CD4-positive, alpha-beta T cell treated with Interleukin-10 for 1 hour (primary cell): ENCODE measurements at places on chromosomes 1 and 21.

DNA sequence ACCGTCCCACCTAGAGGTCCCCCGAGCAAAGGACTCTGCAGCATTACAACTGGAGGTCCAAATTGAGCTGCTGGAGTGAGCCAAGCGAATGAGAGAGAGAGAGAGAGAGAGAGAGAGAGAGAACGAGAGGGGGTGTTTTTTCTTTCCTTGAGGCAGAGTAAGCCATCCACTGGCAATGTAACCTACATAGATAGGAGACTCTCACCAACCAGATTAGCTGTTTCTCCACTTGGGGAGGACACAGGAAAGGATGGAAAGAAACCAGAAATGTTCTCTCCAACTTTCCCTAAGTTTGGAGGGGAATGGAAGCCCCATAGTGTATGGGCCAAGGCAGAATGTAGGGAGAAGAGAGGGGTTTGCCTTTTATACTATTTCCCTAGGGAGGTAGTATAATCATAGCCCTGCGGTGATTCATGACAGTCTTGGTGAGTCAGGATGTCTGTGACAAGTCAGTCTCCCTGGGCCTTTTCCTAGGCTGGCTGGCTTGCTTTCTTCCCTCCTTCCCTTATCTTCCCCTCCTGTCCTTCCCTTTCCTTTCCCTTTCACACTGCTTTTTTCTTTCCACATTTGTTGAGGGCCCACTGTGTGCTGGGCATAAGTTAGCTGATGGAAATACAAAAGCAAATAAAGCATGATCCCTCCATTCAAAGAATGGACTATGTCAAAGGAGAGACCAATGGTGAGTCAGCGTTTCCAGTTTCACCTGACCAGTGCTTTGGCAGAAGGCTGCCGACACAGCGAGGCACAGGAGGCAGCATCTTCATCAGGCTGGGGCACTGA is 7.1 kb downstream of the FNDC7 start:
- no peak for DNase-seq

DNA sequence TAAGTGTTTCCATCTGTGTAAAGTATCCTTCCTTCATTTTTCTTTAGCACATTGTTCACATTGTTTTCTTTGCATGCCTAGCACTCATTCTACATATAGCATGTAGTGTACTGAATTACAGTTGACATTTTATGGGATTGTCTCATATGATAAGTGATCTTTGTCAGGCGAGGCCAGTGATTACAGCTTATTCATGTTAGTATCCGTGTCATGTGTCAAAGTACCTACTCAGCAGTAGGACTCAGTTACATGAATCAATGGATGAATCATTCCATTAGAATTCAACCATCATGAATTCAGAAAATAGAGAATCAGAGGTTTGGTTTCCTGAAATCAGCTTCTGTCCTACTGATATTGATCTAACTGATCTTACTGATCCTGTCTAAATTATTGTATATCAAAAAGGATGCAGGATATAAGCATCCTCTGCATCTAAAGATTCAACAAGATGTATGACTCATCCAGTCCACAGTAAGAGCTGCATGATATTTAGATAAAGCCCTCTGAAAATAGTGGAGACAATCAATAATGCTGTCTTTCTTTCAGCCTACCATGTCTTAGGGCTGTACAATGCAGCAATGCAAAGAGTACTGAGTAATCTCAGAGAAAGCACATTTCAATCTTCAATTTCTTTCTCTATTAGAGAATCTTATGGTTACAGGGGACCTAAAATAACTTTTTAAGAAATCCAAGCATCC is 20.7 kb upstream of the HRNR start:
- DNase-seq: no peak

DNA sequence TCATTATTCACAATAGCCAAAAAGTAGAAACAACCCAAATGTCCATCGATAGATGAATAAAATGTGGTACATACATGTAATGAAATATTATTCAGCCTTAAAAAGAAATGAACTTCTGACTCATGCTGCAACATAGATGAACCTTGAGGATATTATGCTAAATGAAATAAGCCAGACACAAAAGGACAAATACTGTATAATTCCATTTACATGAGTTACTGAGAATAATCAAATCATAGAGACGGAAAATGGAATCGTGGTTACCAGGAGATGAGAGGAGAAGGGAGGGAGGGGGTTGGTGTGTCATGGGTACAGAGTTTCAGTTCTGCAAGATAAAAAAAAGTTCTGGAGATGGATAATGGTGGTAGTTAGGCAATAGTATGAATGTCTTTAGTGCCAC is 184.1 kb downstream of the PSMG1 start:
- no peak for DNase-seq

DNA sequence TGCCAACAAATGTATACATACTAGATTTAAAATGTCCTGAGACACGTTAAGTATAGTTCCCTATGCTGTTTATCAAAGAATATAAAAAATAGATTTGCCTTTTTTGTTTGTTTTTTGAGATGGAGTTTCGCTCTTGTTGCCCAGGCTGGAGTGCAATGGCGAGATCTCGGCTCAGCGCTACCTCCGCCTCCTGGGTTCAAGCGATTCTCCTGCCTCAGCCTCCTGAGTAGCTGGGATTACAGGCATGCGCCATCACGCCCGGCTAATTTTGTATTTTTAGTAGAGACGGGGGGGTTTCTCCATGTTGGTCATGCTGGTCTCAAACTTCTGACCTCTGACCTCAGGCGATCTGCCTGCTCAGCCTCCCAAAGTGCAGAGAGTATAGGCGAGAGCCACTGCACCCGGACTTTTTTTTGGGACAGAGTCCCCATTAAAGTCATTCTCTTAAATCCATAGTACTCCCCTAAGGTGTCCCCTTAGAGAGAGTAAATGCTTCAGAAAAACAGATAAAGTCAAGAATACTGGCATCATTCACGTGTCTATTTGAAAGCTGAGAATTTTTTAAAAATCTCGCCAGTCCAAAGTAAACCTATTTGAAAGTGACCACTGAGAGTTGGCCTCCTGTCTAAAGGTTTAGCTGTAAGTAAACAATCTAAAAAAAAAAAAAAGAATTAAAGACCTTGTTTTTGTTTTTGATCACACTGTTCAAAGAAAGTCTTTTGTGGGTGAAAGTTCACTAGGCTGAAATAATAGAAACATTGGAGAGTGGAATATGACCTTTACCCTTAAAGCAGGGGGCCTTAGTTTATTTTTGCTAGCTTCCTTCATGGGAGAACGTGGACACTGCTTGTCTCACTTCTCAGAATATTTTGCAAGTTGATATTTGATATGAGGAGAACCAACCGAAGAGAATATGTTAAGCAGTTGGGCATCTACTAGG is 48.0 kb upstream of the SLC16A1 start:
- no peak for DNase-seq

DNA sequence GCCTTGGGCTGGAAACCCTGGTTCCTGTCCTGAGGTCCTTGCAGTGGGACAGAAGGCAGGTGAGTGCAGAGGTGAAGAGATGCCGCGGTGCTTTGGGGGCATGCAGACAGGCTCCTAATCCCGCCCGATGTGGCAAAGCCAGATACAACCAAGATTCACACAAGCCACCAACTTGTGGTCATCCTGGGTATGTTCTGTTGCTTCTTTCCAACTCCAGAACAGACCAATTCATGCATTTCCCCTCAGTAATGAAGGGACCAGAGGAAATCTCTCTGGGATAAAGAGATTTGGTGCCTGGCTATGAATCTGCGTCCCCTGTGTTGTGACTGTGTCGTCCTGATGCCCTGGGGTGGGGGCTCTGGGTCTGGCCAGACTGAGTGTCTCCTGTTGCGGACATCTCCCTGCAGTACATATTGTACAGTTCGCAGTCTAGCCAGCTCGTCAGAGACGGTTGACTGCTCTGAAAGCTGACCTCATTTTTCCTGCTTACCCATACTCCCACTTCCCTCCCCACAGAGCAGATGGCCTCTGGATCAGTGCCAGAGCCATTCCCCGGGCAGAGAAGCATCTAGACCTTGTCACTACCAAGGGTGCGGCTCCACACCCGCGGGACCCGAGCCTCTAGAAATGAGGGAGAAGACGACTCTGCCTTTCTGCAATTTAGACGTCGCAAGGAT is 216.3 kb downstream of the KIF26B start:
- DNase-seq: no peak

GRCh38 chr1:25614501-25615171 is 2.0 kb upstream of the MAN1C1 start:
- no peak for DNase-seq
